Stimulated activated CD4-positive, alpha-beta T cell treated with anti-CD3 and anti-CD28 coated beads, Interleukin-15, amount 100 ng/mL, for 48 hours (primary cell): ENCODE measurements at places on chromosomes 4 and X.

DNA sequence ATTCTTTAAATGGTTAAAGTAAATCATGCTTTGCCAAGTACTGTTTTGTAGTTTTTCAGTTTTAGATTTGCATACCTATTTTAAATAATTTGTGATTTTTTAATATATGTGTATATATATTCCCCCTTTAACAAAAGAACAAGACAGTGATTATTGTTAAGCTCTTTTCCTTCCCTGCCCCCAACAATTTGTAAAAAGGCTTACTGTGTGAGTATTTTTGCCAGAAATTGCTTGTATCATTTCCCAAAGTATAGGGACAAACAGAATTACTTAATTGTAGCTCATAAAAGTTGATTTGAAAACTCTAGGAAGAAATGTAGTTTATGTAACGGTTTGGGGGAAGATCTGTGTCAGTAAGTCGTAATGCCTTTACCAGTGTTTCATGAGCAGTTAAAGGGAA is 19.0 kb downstream of the CPEB2 start:
- DNase-seq: no peak

- DNase-seq: no peak
These were observed 116.0 kb downstream of the CT47B1 start for GRCh38 chrX:120759685-120760084.

DNA sequence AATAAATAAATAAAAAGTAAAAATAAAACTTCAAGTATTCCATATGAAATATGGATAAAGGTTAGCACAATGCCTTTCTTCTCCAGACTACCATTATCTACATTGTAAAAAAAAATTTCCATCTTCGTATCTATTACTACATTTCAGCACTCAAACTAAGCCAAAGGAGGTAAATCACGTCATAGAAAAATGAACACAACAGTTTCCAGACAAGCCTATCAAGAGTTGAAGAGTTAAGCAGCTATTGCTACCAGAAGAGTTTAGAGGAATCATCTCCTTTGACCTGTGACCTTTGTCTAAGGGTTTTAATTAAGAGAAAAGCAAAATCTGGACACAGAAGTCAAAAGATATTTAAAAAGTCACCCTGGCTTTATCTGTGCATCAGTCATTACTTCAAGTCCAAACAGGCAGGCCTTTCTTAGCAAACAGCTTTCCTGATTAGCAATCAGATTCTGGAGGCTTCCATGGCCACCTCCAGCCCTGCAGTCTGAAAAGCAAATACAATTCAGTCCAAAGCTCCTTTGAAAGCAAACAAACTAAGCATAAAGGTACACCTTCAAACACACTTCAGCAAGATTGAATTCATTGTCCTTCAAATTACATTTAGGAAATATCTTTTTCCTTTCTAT is 82.2 kb downstream of the APBB2 start:
- no peak for DNase-seq

GRCh38 chr4:71107726-71108125 is 114.3 kb downstream of the DCK start:
- DNase-seq: no peak

DNA sequence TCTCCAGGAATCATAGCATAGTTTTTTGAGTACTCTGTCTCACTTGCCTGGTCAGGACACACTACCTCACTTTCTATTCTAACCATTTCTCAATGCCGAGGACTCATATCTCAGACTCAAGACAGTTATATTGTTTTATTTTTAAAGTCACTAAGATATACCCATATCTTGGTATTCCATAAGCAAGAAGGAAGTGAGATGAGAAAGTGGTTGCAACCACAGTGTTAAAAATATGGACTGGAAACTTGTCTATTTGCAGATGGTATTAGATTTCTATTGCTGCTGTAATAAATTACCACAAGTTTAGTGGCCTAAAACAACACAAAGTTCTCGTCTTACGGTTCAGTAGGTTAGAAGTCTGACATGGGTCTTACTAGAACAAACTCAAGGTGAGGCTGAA is 344.8 kb upstream of the MAGEB2 start:
- DNase-seq: no peak

- DNase-seq: no peak
These were observed 22.9 kb downstream of the CCDC149 start for GRCh38 chr4:24889991-24890390.

- DNase-seq: no peak
These were observed 165.1 kb downstream of the AFAP1 start for GRCh38 chr4:7774301-7775294.

DNA sequence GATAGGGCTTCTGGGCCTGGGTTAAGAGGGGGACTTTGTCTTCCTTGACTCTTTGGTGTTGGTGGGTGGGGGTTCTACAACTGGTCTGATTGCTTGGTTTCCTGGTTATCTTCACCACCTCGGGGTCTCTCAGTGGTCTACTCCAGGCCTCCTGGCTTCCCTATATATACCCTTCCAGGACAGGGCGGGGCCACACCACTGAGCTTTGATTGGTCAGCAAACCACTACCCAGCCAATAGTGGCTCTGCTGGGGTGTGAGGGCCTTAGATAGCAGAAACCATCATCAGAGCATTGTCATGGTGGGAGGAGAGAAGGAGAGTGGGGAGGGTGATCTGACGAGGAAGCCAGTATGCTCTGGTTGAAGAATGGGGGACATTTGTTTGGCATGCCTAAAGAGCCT is 14.4 kb upstream of the MAGEA1 start:
- no peak for DNase-seq

- no peak for DNase-seq
These were observed 25.8 kb upstream of the PLA2G12A start for GRCh38 chr4:109755656-109756055.

DNA sequence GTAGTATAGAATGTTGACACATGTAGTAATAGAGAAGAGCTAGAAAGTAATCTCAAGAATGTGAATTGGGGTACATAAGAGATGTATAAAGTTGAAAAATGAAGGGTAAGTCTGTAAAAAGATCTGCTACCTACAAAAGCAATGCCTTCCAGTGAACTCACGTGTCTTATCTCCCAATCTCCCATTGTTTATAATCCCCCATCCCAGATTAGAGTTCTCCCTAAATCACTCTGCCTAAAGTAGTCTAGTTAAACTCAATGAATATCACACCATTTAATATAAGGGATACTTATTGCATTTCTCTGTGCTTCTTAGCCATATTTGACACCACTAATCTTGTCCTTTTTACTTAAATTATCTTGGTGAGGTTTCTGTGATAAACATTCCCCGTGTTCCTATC is 6.6 kb downstream of the TECRL start:
- no peak for DNase-seq

GRCh38 chr4:184274286-184274951 is 56.7 kb upstream of the ENPP6 start:
- DNase-seq: no peak

GRCh38 chrX:103823591-103823990 is 8.5 kb downstream of the RAB9B start:
- no peak for DNase-seq
